Right ventricle myocardium inferior (tissue), 1 donor: ENCODE measurements at places on chromosomes 2 and 18. TPM values are rescaled to one million over a fixed set of nuclear protein-coding genes. Genes with fewer than 3 reads are reported as not detected.

GRCh38 chr2:95015261-95015912 lies 10.1 kb upstream of the MAL start:
- DNase-seq, result no peak

DNA sequence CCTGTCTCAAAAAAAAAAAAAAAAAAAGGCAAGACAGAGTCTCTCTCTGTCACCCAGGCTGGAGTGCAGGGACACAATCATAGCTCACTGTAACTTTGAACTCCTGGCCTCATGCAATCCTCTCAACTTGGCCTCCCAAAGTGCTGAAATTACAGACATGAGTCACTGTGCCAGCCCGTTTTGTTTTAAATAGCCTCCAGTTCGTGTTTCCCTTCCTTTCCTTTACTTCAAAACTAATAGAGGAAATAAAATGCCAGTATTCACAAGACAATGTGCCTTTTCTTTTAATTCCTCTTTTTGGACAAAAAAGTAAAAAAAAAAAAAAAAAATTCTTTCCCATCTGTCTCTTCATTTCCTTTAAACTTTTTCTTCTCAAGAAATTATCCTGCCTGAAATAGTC lies 54.5 kb upstream of the ACMSD start:
- no peak for DNase-seq

GRCh38 chr2:71927757-71928715 lies 219.6 kb downstream of the CYP26B1 start:
- DNase-seq, result no peak

GRCh38 chr2:150759531-150759930 lies 272.1 kb upstream of the RND3 start:
- DNase-seq, result no peak

- DNase-seq, result no peak
Measured at GRCh38 chr2:136517716-136518115, 247.6 kb upstream of the THSD7B start.

DNA sequence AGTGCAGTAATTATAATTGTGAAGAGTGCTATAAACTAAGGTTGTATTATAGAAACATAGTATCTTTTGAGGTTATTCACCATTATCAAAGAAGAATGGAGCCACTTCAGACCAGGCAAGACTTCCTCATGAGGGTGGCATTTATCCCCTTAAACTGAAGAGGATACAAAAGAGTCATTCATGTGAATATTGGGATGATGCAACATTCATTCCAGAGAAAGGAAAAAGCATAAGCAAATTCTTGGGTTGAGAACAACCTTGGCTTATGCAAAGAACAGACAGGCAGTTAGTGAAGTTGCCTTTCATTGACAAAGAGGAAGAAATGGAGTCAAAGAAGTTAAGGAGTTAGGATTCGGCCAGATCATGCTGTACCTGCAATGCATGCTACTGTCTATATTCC lies 682.5 kb downstream of the MBD2 start:
- no peak for DNase-seq

DNA sequence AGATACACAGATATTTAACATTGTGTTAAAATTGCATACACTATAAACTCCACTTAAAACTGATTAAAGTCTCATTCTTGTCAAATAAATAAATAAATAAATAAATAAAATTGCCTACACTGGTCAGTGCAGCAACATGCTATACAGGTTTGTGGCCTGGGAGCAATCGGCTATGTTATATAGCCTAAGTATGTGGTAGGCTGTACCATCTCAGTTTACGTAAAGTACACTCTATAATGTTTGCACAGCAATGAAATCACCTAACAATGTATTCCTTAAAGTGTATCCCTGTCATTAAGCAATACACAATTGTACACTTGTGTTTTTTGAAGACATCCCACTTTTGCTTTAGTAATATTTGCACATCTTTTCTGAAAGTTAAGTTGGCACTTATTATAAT lies 337.7 kb upstream of the SETBP1 start:
- no peak for DNase-seq

Gene IL1B
- total RNA-seq, result not detected

Gene TUBA4B
- not detected for total RNA-seq

Gene UGT1A5
- total RNA-seq, result not detected

Gene STPG4
- total RNA-seq, result not detected

Gene RAPGEF4
- 9.0 TPM for total RNA-seq

Gene CPO
- total RNA-seq, result 0.73 TPM

Gene CDH2
- 293 TPM for total RNA-seq

Gene CNTNAP5
- total RNA-seq, result not detected
